ENCODE measurements at places on chromosomes 16 and 17.
A peak's percentile ranks its signal among the peaks of the same experiment; 100 is the strongest.

DNA sequence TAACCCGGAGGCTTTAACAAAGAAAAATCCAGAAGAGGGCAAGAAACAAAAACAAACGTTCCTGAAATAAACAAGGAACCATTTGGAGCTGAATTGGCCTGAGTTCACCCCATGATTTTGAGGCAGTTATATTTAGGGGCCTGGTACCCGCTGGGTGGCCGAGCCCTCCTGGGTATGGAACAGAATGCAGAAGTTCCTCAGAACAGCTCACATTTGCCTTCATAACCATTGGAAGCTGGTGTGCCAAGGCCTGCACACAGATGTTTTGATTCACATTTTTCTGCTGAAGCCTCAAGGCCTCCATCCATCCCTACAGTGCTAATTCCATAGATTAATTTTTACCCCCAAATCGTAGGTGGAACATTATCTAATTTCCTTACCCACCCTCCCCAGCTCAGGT is 3.3 kb upstream of the ZFHX3 start:
- no peak for DNase-seq

DNA sequence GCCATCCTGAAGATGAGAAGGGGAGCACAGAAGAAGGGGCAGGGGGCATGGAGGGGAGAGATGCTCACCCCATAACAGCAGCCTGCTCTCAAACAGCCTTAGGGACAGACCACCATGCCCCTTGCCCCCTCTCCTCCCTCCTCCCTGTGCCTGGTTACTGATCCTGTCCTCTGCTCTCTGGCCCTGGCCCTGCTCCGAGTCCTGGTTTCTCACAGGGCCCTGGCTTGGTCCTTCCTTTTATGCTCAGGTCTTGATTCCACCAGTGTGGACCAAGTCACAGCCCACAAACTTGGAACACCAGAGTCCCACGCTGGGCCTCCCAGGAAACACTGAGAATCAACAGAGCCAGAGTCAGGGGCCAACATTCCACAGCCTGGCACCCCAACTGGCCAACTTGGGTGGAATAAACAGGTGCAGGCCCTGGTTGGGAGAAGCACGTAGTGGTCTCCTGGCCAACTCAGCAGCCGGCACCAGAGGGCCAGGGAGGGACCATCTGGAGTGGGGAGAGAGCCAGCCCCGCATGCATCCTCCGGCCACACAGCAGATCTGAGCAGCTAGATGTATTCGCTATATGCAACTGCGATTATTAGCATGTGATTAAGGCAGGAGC is 44.9 kb upstream of the CDC42EP4 start:
- no peak for DNase-seq

- no peak for DNase-seq
Measured at GRCh38 chr16:316741-317464, 33.9 kb downstream of the PDIA2 start.

GRCh38 chr17:55068862-55069811 is 100.6 kb downstream of the STXBP4 start:
- DNase-seq, result no peak

- DNase-seq, result no peak
Measured at GRCh38 chr16:64440005-64440404, 681.9 kb downstream of the CDH11 start.

DNA sequence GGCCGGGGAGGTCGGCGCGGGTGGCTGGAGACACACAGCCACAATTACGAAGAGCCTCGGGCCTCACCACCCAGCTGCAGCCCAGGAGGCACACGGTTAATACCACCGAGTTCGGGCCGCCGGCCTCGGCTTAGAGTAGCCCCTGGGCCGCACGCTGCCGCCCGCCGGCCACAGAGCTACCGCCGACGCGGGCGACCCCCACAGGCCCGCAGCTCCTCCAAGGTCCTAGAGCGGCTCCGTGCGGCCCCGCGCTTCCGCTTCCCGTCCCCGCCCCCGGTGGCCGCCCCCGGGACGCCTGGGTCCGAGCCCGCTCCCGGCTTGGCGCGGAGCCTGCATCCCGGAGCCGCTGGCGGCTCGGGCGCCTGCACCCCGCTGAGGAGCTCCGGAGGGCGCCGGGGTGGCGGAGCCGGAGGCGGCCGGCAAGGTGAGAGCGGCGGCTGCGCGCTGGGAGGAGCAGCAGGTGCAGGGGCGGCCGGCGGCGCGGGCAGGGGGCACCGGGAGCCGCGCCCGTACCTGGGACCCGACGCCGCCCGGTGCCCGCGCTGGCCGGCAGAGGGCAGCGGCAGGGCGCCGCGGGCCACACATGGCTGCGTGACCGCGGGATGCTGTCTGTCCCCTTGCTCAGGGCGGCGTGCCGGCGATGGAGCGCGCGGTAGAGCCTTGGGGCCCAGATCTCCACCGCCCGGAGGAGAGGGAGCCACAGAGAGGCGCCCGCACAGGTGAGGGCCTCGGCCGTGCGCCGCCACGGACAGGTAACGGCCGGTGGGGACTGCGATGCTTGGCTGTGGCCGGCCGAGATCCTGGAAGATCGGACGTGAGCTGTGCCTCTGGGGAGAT is at the start of gene ZNF48:
ZNF48 (plus strand) TSS at position 266 of the 837 bp plus-strand sequence; CDS start at position 641, 375 bp downstream.
- DNase-seq, result peak; percentile 66

DNA sequence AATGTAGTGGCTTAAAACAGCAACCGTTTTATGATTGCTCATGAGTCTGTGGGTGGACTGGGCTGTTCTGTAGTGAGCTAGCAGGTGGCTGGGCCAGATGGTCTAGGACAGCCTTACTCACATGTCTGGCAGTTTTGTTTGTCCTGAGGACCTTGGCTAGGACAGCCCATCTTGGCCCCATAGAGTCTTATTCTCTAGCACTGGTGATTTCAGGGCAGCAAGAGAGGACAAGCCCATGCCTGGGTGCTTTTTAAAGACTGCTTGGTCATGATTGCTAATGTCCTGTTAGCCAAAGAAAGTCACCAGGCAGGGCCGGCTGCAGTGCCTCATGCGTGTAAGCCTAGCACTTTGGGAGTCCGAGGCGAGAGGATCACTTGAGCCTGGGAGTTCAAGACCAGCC is 139.8 kb downstream of the KATNIP start:
- DNase-seq, result no peak

- no peak for DNase-seq
Measured at GRCh38 chr16:21637032-21637968, 15.1 kb downstream of the IGSF6 start.

GRCh38 chr17:31101943-31102342 is 7.2 kb downstream of the NF1 start:
- DNase-seq, result no peak

GRCh38 chr17:15660077-15660476 is 24.0 kb downstream of the TRIM16 start:
- no peak for DNase-seq

GRCh38 chr16:82755570-82756282 is 129.0 kb downstream of the CDH13 start:
- no peak for DNase-seq

- no peak for DNase-seq
Measured at GRCh38 chr16:1310832-1311200, 1.4 kb downstream of the UBE2I start.

DNA sequence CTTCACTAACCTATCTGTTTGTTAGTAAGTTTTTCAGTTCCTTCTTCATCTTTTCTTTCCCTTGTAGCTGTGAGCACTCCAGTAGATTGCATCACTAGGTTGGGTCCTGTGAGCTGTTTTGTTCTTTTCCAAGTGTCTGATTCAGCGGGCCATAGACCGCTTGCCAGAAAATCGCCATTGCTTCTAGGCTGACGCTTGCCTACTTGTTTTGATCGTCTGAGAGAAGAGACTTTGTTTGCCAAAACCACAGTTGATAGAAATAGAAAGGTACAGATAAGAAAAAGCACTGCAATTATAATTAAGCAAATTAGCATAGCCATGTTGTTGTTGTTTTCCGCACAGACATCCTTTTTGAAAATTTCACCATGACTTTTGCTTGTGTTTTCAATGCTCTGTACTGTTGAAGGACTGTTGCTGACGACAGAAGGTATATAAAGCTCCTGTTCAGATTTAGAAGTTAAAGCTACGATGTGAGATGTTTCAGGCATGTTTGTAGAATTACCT is 3.1 kb downstream of the EVI2A start:
- DNase-seq, result peak; percentile 49

GRCh38 chr17:31690151-31690551 is 168.9 kb downstream of the COPRS start:
- no peak for DNase-seq

DNA sequence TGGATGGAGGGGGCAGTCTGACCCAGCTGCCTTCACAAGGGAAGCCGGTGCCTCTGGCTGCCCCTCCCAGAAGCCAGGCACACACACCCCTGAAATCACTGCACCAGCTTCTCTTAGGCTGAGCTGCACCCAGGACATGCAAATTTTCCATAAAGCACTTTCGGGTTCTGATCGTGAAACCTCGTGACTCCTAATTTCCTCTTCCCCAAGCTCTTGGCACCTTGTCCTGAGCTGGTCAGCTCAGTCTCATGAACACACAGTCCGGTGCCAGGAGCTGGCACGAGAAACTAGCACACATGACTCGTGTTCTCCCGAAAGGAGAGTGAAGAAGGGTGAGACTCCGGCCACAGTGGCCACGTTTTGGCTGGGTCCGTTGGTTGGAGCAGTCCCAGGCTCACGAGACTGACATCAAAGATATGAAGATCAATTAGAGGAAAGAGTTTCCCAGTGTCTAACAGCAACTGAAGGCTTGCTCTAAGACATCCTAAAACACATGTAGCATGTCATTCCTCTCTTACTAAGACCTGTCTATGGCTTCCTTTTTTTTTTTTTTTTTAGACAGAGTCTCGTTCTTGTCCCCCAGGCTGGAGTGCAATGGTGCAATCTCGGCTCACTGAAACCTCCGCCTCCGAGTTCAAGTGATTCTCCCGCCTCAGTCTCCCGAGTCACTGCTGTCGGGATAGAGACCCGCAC is 9.2 kb upstream of the ABR start:
- no peak for DNase-seq

- DNase-seq, result no peak
Measured at GRCh38 chr17:35596530-35597233, 9.6 kb downstream of the AP2B1 start.

- no peak for DNase-seq
Measured at GRCh38 chr17:72735048-72735447, 357.4 kb downstream of the SLC39A11 start.

DNA sequence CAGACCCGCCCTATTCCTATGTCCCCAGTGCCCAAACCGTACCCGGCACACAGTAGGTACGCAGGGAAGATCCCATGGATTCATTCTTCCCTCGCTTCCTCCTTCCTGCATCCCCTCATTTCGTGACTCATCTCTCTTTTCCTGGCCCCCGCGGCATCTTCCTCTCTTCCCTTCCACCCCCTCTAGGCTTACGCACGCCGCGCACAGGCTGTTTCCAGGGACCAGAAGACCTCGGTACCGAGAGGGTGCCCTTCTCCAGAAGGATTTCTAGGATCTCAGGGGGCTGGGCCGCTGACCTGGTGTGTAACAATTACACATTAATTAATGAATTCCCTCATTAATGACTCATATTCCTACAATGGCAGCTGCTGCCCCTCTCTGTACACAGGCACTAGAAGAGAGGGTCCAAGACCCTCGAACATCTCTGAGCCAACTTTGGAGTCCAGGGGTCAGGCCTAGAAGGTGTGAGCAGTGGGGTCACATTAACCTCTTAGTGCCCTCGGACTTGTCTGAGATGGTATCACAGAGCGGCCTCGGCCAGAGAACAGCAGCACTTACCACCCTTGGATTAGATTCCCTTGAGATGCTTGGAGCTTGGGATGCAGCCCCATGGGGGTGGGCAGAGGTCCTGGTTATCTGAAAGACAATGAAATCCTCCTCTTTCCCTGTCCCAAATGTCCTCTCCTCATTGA is 16.8 kb upstream of the PLLP start:
- no peak for DNase-seq

- no peak for DNase-seq
Measured at GRCh38 chr17:69609473-69610305, 195.2 kb downstream of the MAP2K6 start.

GRCh38 chr16:89958596-89958995 is 10.0 kb downstream of the DEF8 start:
- no peak for DNase-seq

DNA sequence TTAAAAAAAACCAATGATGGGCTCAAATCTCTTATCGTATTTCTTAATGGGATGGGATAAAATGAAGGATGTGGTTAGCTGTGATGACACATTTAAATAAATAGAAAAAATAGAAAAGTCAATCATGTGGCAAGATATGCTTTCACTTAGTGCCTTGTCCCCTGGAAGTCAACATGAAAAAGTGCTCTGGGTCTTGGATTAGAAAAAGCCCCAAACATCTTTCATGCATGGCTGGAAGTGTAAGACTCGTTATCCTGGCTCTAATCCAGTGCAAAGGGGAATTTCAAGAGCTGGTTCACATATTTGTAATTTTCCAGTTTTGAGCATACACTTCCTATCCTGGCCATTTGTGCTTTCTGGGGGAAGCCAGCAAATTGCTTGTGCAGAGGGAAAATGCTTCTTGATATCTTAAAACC is 160.9 kb downstream of the MAP2K6 start:
- DNase-seq, result no peak

GRCh38 chr17:10156948-10157607 is 41.3 kb downstream of the GAS7 start:
- DNase-seq, result no peak

DNA sequence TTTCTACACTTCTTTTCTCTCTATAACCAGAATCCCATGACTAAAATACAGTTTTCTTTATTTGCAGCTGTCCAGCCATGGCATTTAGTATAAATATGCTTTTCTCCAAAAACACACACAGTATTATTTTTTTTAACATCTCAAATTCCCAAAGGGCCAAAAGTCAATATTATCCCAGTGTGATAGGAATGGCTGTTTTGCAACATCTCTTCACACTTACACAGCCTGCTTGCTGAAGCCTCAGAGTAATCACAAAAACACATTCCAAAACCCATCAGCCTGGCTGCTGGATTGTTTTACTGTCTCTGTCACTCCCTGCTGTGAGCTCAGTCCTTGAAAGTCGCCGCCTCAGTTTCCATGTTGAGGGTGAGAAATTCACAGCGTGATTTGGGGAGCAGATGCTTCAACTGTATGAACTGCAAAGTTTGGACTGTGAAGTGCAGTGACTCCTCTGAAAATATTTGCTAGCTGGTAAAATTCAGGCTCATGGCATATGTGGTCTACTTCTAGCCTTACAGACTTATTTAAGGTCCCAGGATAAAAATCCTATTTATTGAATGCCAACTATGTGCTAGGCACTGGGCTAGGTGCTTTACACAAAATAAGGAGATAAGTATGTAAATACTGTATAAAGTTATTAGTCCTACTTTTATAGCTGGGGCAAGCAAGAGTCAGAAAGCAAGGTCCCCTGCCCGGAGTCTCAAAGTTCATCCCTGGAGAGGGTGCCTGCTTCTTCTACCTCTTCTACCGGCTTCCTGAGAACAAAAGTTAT is 116.5 kb downstream of the SOCS1 start:
- DNase-seq, result no peak

DNA sequence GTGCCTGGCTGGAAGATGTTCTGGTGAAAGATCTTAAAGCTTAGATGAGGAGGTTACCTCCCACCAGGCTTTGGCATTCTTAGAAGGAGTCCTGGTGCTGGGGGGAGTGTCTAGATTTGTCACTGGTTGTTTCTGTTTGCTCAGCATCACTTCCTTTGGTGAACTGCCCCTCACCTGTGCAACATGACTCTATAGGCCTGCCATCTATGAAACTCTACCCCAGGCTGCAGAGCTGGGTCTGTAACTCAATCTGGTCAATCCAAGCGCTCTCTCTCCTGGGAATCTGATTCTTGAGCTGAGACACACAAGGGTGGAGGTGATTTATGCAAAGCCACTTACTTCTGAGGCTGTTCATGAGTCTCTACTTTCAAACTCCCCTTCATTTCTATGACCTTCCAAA is 399.4 kb downstream of the NPIPA7 start:
- DNase-seq, result no peak

GRCh38 chr16:17177242-17177958 is 293.4 kb downstream of the XYLT1 start:
- DNase-seq, result no peak
